ENCODE measurements at places on chromosomes 3 and 15. TPM values are rescaled to one million over a fixed set of nuclear protein-coding genes. Genes with fewer than 3 reads are reported as not detected.

SSUH2 gene
- total RNA-seq, result 0.76 TPM

STRIT1 gene
- total RNA-seq, result not detected

ZDHHC19 gene
- not detected for total RNA-seq

RAB6B gene
- total RNA-seq, result 0.38 TPM

SLCO3A1 gene
- total RNA-seq, result 0.38 TPM

RPSA gene
- 1,561 TPM for total RNA-seq

CPN2 gene
- total RNA-seq, result not detected

PLS1 gene
- total RNA-seq, result 0.13 TPM

CP gene
- 0.51 TPM for total RNA-seq

GADL1 gene
- not detected for total RNA-seq

ATP2B2 gene
- total RNA-seq, result not detected

WNT7A gene
- total RNA-seq, result not detected

ITPKA gene
- total RNA-seq, result 7.7 TPM

SPINK8 gene
- total RNA-seq, result not detected

OR5H14 gene
- not detected for total RNA-seq

SH2D7 gene
- total RNA-seq, result not detected

CEP19 gene
- 5.4 TPM for total RNA-seq

NIPA2 gene
- total RNA-seq, result 110 TPM

EFHB gene
- 2.9 TPM for total RNA-seq

PLSCR5 gene
- total RNA-seq, result not detected
